ENCODE measurements at places on chromosomes 13 and 19.

DNA sequence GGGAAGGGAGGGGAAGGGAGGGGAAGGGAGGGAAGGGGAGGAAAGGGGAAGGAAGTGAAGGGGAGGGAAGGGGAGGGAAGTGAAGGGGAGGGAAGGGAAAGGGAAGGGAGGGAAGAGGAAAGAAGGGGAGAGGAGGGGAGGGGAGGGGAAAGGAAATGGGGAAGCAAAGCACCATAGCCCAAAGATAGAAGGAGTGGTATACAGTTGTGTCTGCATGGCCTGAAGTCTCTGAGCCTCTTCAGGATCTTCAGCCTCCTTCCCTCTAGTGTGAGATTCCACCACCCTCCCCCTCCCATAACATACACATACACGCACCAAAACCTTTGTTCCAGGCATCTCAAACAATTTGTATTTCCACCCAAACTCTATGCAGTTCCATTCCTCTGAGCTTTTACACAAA, 96.2 kb upstream of the SERP2 start:
- no peak for DNase-seq

DNA sequence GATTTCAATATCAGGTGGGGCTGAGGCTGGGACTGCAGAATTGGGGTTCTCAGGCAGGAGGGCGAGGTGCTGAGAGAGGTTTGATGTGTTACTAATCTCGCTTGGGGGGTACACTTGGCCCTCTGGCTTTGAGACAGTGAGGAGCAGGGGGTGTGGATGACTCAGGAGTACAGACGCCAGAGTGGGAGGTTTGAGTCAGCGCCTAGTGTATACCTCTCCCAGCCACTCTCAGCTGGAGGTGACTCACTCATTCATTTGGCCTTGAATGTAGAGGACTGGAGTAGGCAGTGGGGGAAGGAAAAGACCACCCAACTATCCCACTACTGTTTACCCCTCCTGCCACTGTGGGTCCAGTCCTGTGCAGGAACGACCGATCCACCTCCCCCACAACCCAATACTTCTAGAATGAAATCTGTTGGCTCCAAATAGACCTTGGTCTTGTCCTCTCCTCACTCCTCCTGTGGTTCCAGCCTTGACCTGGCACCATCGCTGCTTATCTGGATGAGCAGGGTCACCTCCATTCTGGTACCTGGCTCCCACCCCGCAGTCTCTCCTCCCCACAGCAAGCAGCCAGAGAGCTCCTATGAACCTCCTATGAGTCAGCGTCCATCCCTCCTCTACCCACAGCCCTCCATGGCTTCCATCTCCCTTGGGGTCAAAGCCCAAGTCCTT, 20.1 kb upstream of the ZNRF4 start:
- DNase-seq: peak; percentile 16

GRCh38 chr19:41416194-41416674, 10.9 kb downstream of the B3GNT8 start:
- DNase-seq: no peak

- no peak for DNase-seq
Observed at GRCh38 chr19:55553217-55554182, 8.2 kb upstream of the SBK3 start.

GRCh38 chr13:59842507-59842906, 321.2 kb downstream of the DIAPH3 start:
- DNase-seq: no peak

GRCh38 chr13:45737571-45738017, 35.5 kb downstream of the CBY2 start:
- no peak for DNase-seq

GRCh38 chr13:31321457-31321856, 121.7 kb downstream of the B3GLCT start:
- no peak for DNase-seq

- no peak for DNase-seq
Observed at GRCh38 chr19:28019901-28020300, 1193.0 kb downstream of the UQCRFS1 start.

DNA sequence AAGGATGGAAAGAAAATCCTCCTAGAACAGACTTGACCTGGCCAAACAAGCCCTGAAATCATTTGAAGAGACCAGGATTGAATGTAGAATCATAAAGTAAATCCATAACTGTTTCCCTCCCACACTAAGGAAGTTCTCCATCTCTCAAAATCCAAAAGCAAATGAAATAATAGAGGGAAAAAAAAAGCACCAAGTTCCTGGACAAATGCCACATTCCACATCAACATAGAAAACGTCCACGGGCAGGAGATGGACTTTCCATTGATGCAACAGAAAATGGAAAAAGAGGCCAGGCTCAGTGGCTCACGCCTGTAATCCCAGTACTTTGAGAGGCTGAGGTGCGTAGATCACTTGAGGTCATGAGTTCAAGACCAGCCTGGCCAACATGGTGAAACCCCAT, 56.2 kb downstream of the INSR start:
- no peak for DNase-seq

GRCh38 chr19:31415322-31415721, 66.1 kb upstream of the TSHZ3 start:
- DNase-seq: no peak
